ENCODE measurements at places on chromosomes 5 and 9.

- no peak for DNase-seq
Measured at GRCh38 chr5:10524376-10525123, 39.3 kb upstream of the ANKRD33B start.

GRCh38 chr9:131027872-131028179, 18.9 kb downstream of the LAMC3 start:
- DNase-seq = no peak

GRCh38 chr5:14156650-14157492, 13.7 kb downstream of the TRIO start:
- DNase-seq = no peak

DNA sequence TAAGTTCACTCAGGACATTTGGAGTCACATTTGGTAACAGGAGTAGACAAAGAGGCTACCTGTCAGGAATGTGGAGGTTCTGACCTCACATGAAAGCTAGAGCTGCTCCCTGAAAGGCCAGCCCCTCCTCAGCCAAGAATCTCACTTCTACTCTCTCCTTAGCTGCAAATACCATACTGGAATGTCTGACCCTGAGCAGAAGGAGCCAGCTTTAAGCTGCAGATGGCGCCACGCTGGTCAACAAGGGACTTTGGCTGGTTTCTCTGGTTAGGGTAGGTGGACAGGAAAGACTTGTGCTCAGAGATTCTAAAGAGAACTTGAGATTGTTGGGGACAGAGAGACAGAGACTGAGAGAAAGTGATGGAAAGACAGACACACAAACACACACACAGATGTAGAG, 21.9 kb downstream of the ASTN2 start:
- DNase-seq = no peak

GRCh38 chr5:52861368-52861767, 73.7 kb downstream of the ITGA1 start:
- no peak for DNase-seq

DNA sequence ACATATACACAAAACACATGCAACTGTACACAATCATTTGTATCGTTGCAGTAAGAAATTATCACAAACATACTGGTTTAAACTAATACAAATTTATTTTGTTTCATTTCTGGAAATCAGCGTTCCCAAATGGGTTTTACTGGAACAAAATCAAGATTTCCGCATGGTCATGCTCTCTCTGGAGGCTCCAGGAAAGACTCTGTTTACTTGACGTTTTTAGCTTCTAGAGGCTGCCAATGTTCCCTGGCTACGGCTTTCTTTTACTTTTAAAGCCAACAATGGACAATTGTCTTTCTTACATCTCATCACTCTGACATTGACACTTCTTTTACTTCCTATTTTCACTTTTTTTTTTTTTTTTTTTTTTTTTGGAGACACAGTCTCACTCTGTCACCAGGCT, 793.1 kb downstream of the CDH9 start:
- DNase-seq = no peak

DNA sequence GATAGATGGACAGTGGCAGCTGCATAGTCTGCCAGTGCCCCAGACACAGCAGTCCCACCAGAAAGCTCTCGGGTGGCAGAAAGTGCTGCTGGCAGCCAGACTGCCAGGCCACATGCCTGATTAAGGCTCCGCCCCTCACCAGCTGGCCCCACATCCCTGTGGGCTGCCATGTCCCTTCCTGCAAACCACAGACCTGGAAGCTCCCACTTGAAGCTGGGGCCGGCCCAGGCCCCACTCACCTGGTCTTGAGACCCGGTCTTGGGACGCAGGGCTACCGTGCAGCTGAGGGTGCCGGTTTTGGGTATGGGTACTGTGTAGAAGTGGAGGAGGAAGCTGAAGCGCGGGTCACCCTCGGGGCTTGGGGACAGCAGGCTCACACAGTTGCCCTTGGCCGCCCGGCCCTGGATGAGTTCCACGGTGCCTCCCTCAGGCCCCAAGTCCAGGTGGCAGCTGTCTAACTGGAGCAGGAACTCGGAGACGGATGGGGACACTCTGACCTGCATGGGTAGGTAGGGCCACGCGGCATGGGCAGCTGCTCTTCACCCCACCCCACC, 15.3 kb downstream of the FPGS start:
- DNase-seq = no peak
